ENCODE measurements at places on chromosomes 12 and 14. TPM values are rescaled to one million over a fixed set of nuclear protein-coding genes. Genes with fewer than 3 reads are reported as not detected.

- peak; percentile 26 for DNase-seq
Measured at GRCh38 chr12:19186722-19187661, 57.5 kb downstream of the PLEKHA5 start.

DNA sequence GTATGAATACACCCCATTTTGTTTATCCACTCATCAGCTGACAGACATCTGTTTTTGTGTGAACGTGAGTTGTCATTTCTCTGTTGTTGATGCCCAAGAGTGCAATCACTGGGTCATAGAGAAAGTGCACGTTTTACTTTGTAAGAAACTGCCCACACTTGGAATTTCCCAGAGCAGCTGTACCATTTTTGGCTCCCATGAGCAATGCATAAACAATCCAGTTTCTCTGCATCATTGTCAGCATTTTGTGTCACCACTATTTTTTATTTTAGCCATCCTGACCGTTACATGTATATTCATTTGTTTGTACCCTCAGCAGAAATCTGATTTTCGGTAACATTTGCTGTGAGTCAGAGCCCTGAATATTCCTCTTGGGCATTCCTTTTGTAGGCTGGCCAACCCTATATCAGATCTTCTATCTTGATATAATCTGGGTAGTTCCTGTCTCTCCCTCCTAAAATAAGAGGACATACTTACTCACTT, 62.7 kb downstream of the RBM19 start:
- no peak for DNase-seq

- no peak for DNase-seq
Measured at GRCh38 chr12:71240946-71241345, 83.1 kb upstream of the TSPAN8 start.

GRCh38 chr12:52122904-52123303, 43.4 kb downstream of the SMIM41 start:
- DNase-seq: no peak

DNA sequence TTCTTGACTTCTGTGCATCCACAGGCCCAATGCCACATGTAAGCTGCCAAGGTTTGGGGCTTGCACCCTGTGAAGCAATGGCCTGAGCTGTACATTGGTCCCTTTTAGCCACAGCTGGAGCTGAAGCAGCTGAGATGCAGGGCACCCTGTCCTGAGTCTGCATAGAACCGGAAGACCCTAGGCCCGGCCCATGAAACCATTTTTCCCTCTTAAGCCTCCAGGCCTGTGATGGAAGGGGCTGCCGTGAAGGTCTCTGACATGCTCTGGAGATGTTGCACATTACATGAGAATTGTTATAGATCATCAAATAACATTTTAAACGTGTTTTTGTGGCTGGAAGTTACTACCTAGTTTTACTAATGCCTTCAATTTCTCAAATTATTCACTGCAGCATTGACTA, 188.7 kb downstream of the RPAP3 start:
- no peak for DNase-seq

DNA sequence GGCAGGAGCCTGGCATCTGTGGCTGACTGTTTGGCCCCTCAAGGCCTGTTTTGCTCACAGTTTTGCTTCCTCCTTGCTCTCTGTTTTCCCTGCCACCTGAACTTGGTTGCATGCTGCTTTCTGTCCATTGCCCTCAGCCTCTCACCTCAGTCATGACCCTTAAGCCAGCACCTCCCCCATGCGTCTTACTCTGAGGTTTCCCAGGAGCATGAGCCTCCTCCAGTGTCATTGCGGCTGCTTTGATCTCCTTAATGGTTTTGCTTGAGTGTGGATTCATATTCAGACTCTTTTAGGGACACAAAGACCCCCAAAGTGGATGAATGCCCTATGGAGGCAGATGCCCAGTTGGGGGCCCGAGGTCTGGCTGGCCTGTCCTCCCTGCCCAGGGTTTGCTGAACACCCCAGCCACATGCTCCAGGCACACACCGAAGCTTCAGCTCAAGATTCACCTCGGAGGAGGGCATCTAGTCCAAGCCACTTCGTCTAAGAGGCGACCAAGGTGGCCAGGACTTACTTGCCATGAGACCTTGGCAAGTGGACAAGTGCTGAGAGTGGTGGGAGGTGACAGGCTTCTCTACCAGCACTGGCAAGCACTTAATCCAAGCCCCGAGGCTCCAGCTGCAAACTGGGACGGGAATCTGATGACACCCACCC, 95.4 kb upstream of the DIO3 start:
- DNase-seq: no peak

GRCh38 chr12:127957001-127957660, 309.8 kb upstream of the TMEM132C start:
- DNase-seq: no peak

DNA sequence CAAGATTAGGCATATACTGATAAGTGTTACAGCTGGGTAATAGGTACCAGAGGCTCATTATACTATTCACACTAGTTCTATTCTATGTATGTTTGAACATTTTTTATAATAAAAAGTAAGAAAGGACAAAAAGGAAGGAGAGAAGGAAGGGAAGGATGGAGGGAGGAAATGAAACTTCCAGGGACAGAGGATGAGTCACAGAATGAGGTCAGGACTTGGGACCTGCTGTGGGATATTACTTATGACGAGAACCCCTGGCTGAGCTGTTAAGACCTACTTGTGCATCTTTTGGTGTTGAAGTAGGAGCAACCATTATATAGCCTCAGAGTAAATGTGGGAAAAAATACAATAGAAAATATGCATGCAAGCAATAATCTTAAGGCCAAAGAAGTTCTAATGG, 16.7 kb upstream of the TMEM260 start:
- no peak for DNase-seq

- no peak for DNase-seq
Measured at GRCh38 chr14:69363055-69363454, 35.0 kb downstream of the ERH start.

- DNase-seq: no peak
Measured at GRCh38 chr12:103821773-103822172, 19.3 kb downstream of the NT5DC3 start.

GRCh38 chr12:123118497-123118896, 32.4 kb downstream of the PITPNM2 start:
- no peak for DNase-seq

DNA sequence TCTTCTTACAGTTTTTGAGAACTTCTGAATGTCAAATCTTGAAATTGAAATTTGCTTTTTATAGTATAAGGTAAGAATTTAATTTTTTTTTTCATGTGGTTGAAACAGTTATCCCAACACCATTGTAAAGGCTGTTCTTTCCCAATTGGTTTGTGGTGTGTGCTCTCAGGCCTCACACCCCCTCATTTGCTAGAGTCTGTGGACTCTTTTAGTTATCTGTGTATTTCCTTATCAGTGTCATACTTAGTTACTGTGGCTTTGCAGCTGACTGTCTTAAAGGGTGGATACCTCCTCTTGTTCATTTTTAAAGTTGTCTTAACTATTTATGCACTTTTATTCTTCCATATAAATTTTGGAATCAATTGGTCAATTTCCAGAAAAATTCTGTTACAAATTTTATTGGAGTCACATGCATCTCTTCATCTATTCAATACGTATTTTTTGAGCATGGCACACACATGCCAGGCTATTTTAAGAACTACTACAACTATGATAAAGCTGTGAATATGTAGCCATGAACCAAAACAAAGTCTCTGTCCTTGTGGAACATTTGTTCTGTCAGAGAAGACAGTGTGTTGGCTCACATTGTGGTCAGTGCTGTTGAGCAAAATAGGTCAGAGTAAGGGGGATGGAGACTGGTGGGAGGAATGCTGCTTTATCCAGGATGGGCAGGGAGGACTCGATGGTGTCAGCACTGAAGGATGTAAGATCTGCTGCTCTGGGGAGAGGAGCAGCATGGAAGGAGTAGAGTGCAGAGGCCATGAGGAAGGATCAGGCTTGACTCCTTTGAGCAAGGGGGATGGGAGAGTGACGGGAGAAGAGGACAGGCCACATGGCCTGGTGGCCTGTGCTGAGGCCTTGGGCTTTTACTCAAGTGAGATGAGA, 24.1 kb downstream of the FGF23 start:
- DNase-seq: no peak

DNA sequence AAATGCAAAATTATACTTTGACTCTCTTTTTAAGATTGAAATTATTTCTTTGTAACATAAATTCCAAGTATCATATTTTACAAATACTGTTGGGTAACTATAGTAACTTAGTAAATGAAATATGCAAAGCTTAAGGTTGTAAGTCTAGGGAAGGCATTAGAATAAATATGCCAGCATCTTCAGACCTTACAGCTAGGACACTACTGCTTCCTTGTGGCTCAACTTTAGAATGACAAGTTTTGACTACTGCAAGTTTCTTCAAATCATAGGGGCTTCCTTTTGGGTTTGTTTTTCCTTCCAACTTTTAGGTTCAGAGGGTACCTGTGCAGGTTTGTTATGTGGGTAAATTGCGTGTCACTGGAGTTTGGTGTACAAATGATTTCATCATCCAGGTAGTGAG, 17.7 kb upstream of the ANP32D start:
- DNase-seq: no peak

GRCh38 chr12:117489671-117490070, 128.2 kb upstream of the NOS1 start:
- no peak for DNase-seq

- no peak for DNase-seq
Measured at GRCh38 chr14:44403193-44403592, 103.9 kb downstream of the FSCB start.

DNA sequence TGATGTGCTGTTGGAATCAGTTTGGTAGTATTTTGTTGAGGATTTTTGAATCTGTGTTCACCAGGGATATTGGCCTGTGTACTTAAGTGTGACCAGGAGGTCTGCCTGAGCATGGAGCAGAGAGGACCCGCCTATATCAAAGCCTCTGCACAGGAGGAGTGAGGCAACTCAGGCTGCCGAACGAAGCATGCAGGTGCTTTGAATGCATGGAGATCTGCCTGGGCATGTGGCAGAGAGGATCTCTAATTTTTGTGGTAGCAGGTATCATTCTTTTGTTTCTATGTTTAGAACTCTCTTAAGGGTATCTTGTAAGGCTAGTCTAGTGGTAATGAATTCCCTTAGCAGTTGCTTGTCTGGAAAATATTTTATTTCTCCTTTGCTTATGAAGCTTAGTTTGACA, 26.9 kb downstream of the RAB3IP start:
- no peak for DNase-seq

GRCh38 chr12:15474766-15475165, 152.5 kb downstream of the PTPRO start:
- no peak for DNase-seq

CLEC7A gene
- not detected for polyA plus RNA-seq

GPRC5D gene
- polyA plus RNA-seq: not detected

GMPR2 gene
- 116 TPM for polyA plus RNA-seq

AKAP5 gene
- not detected for polyA plus RNA-seq
